ENCODE measurements at places on chromosomes 4 and X.

DNA sequence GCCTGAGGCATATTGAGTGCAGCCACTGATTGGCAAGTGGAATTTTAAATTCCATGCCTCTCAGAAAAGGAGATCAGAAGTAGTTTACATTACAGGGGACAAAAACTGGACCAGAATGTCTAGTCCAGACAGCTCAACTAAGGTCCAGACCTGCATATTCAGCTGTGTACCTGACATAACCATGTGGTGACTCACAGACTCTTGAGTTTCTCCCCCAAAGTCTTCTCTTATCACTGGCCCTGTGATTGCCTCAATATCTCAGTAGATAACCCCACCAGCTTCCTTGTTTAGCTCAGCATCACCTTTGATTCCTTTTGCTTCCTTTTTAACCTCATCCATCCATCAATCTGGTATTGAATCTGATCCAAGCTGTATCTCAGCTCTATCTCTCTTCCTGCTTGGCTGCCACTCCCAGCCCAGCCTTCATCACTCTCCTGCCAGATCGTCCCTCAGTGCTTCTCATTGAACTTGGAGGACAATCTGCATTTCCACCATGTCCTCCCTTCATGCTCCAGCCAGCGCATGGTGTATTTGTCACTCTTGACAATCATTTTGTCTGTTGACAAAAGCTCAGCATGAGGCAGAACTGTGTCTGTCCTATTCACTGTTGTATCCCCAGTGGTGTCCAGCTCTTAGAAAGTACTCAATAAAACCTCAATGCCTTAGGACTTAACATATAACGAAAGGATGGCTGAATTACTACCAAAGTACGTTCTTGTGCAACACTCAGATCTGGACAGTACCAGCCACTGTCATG is 27.8 kb upstream of the SLC2A9 start:
- DNase-seq, result no peak

DNA sequence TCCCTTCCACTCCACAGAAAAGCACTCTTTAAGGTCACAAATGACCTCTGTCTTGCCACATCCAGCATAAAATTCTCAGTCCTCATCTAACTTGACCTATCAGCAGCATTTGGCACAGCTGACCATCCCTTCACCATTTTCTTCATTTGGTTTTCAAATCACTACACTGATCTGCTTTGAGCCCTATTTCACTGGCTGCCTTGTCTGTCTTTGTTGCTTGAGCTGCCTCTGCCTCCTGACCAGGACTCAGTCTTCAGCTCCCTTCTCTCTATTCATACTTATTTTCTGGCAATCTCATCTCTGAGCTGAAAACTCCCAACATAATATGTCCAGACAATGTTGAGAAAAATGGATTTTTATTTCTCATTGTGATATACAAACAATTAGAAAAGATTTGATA is 27.7 kb upstream of the PDE5A start:
- DNase-seq, result no peak

- DNase-seq, result no peak
Measured at GRCh38 chr4:28277931-28278330, 1417.3 kb downstream of the STIM2 start.

DNA sequence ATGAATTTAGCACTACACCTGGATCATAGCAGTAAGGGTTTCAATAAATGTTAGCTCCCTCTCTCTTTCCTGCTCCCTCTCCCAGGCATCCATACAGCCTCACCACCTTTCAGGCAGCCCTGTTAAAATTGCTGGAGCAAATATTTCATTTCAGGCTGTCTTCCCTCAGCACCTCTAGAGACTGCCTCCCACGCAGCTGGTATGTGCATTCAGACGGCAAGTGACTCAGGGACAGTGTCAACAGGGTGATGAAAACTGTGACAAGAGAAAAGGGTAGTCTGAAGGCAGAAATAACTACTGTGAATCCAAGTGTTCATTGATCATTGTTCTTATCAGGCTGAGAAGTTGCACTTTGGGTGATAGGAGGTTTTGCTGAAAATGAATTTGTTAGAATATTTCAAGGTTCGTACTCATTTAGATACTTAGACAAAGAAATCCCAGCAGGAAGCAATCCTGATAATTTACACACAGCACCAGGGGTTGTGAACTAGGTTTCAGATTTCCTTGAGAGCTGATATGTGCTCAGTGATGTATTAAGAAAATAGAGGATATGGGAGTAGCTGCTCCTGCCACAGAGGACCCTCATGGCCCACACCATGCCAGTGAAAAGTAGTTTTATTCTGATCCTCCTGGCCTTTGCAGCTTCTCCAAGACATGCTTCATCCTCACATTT is 424.2 kb downstream of the FGF13 start:
- DNase-seq, result no peak

GRCh38 chr4:8083086-8083825 is 75.4 kb downstream of the ABLIM2 start:
- no peak for DNase-seq

DNA sequence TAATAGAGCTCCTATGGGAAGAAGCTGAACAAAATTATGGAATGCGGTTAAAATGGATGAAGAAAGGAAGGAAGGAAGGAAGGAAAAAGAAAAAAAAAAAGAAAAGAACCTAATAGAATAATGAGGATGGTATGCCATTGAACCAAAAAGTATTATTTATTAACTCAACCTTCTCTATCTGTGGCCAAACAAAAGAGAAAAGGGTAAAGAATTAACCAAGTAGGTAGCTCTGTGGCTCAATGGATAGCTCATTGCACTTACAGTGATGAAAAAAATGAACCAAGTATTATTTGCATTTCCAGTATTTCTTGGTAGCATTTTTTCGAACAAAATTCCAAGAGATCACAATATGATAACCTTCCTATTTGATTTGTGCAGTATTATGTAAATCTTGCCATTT is 56.9 kb upstream of the SLC39A8 start:
- DNase-seq, result no peak

- no peak for DNase-seq
Measured at GRCh38 chrX:40984962-40985361, 100.3 kb upstream of the USP9X start.

DNA sequence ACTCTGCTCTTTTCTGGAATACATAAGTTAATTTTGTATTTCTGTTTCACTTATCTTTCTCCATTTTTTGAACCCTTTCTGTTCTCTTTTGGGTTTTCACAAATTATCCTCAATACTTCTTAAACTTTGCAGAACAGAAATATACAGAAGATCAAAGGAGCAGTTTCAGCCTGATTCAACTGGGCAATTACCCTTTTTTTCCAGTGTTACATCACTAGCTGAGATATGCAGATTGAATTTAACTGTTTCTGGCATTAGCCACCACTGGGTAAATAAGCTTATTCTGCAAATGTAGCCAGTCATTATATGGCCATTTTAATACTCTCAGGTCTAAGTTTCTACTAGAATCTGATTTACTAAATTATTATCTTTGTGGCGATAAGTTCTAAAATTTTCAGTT is 66.9 kb upstream of the GRID2 start:
- DNase-seq, result peak; percentile 47

- no peak for DNase-seq
Measured at GRCh38 chr4:72073816-72074215, 42.0 kb downstream of the NPFFR2 start.

DNA sequence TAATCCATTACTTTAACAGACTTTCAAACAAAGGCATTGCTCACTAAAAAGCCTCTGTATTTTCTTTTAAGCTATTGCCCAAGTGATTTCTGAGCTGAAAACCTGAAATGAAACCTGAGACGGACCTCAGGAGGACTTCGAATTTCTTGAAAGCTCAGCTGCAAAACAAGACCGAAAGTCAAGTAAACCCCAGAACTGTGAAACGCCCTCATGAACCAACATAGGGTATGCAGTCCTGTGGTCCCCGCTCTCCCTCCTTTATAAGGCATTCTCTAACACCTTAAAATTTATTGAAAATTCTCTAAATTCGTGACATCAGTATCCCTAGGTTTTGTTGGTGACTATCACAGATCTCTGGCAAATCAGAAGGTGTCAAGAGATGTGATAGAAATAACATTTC is 91.8 kb downstream of the SHISA3 start:
- DNase-seq, result no peak

DNA sequence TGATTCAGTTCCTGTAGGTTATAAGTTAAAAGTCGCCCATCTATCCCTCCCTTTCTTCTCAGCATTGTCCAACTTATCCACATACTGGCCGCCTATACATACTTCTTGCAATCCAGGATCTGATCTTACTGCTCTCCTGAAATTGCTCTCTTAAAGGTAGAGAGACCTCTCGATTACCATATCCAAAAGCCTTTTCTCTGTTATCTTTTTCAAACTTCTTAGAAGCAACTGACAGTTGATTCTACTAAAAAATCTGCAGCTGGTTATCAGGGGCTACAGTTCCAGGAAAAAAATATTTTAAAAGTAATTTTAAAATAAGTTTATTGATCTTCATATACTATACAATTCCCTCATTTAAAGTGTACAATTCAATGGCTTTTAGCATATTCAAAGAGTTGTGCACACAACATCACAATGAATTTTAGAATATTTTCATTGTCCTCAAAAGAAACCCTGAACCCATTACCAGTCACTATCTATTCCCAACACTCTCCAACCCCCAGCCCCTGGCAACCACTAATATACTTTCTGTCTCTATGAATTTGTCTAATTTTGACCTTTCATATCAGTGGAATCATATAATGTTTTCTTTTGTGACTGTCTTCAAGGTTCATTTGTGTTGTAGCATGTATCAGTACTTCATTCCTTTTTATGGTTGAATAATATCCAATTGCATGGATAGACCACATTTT is 102.0 kb downstream of the HDAC8 start:
- DNase-seq, result no peak

Measured in NCI-H446 (cell line).